ENCODE measurements at places on chromosomes 7 and 10.

DNA sequence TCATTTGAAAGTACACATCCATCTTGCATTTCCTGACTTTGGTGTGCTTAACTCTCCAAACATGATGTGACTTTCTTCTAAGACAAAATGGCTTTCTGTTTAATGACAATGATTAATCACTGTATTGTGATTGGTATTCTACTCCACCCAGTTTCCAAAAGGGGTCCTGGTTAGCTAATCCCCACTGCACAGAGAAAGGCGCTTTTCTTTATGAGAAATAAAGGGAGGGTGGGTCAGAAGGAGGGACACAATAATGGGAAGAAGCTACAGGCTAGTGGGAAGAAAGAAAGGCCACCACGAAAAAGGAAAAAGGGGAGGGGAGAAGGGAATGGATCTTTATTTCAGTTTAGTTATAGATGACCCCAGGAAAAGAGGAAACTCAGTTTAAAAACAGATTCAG, 69.2 kb downstream of the PRTFDC1 start:
- DNase-seq = no peak

DNA sequence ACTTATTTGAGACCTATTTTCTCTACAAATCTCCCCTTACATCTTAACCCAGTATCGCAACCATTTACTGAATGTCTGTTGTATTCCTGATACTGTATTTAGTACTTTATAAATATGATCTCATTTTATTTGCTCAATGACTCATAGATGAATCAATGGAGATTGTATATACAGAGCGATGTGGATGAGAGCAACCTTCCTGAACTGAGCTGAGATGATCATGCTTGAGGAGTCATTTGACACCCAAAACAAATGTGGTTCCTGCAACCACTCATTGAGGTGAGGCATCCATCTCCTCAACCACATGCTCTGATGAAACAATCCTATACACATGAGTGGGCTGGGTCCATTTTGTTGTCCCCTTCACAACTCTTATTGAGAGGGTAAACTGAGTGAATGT, 250.0 kb downstream of the CDC14C start:
- DNase-seq = no peak

DNA sequence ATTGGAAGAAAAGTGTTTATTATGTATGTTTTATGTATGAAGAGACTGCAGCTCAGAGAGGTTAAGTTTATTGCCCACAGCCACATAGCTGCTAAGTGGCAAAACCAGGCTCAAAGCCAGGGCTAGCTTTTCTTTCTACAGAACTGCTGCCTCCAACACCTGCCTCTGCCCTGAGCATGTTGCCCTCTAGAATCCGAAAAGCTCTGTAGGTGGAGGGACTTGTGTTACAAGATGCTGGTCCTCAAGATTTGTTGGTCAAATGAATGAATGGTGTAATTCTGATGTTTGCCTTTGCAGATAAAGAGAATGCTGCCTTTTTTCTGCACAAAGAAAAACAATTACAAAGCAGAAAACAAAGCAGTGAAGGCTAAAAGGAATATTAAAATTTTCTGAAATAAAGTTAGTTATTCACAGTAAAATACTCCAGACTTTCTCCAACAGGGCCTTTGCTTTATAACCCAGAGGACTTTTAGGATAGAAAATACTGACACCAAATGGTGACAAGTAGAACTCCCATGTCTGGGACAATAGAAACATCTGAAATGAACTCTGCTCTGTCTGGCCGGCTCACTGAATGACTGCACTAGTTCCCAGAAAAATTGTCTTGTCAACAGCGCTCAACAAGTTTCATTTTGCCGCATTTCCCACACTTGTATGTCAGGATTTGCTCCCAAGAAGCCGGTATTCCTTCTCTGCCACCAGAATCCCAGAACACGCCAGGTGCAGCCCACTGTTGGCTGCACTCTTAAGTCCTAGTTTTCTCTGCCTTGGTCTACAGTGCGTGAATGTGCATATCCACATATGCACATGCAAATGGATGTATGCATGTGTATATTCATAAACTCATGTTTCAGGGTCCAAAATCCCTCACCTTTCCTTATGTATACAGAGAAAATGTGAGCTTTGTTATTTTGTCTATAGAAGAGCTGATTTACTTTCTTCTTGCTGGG, 11.0 kb upstream of the DNTT start:
- no peak for DNase-seq

DNA sequence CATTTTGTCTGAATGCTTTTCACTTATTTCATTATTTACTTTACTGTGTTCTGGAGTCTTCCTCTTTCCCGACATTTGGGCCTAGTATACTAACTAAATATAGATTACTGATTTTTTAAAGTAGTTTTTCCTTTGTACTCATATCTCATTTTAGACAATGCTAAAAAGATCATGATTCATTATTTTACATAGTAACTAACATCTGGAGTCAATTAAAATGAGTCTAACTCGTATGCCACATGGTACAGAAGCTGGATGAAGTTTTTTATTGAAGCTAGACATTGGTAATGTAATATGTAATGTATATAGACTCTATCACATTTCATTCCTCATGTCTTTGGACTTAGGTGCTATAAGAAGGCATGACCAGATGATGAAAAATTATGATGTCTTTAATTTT, 156.3 kb upstream of the HGF start:
- no peak for DNase-seq

GRCh38 chr10:6354168-6354772, 151.5 kb downstream of the PFKFB3 start:
- DNase-seq = no peak

GRCh38 chr7:45677311-45677900, 103.2 kb downstream of the ADCY1 start:
- no peak for DNase-seq

- DNase-seq = no peak
Observed at GRCh38 chr7:119392-120163, 72.8 kb upstream of the FAM20C start.

DNA sequence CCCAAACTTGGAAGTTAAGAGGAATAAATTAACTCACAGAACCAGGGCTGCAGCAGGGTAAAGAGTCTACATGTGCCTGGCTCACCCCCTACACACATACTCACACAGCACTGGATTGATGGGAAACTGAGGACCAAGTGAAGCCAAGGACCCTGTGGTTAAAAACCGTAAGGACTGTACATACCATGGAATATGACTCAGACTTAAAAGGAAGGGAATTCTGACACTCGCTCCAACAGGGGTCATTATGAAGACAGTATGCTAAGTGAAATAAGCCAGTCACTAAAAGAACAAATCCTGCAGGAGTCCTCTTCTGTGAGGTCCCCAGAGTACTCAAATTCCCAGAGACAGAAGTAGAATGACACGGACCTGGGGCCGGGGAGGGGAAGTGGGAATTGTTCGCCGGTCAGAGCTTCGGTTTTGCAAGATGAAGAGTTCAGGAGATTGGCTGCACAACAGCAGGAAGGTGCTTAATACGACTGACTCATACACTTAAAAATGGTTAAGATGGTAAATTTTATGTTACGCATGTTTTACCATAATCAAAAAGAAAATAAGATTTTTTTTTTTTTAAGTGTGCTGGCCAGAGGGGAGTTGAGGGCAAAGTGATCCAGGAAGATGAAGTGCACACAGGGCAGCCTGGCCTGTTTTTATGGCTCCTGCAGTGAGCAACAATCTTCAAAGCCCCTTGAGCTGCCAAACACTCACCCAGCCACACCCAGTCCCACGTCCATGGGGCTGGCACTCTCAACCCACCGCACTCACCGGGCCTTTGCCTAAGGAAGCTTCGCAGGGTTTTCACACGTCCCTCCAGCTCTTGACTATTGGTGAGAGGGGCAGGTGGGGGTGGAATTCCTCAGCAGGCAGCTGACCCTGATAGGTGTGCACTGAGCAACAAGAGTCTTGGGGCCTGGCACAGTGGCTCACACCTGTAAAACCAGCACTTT, 26.4 kb downstream of the DRGX start:
- DNase-seq = no peak
